ENCODE measurements at places on chromosomes 6 and 20.
A peak's percentile ranks its signal among the peaks of the same experiment; 100 is the strongest.

DNA sequence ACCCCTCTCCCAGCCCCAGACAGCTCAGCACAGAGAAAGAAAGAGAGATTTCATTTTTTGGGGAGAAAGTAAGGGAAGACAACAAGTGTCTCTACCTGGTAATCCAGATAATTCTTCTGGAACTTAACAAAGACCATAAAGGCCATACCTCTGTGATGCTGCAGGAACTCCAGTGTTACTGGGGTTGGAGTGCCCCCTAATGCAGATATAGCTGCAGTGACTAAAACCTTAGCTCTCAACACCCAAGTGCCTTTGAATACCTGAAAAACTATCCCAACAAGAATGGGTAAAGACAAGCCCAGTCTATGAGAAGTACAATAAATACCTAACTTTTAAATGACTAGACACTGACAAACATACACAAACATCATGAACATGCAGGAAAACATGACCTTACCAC lies 365.3 kb upstream of the PTCHD4 start:
- DNase-seq, result no peak

DNA sequence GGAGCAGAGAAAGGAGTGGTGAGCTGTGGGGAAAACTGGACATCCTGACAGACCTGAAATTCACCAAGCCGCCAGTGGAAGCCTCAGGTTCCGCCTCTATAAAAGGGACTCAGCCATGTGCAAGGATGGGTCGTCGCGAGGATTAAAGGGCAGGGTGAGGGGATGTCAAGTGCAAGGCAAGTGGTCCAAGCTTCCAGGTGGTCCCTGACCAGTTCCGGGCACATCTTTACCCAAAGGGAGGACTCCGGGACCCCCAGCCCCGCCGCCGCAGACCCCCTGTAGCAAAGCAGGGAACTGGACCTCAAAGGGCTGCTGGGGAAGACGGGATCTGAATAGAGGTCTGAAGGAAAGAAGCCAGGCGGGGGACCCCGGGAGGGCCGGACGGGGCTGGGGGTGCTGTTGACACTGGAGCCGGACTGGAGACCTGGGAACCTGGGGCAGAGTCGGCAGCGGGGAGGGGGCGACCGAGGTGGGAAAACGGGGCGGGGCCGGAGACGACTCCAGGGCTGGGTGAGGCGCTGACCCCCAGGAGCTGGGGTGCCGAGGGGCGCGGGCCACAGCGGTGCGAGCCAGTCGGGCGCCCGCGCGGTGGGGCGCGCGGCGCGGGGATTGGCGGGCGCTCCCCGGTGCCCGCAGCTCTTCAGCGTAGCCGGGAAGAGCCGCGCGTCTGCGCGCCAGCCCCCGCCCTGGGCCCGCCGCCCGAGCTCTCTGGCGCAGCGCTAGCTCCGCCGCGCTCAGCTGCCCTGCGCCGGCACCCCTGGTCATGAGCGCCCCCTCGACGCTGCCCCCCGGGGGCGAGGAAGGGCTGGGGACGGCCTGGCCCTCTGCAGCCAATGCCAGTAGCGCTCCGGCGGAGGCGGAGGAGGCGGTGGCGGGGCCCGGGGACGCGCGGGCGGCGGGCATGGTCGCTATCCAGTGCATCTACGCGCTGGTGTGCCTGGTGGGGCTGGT lies at the start of gene SSTR4:
TSS of gene SSTR4 (plus strand) at position 592 of the 951 bp plus-strand sequence. CDS start at position 764, 172 bp downstream.
- DNase-seq, result no peak

- no peak for DNase-seq
Observed at GRCh38 chr6:1403851-1404712, 14.7 kb downstream of the FOXF2 start.

- no peak for DNase-seq
Observed at GRCh38 chr6:166360243-166361076, 18.1 kb upstream of the SFT2D1 start.

GRCh38 chr6:64037427-64037826 lies 401.8 kb downstream of the PHF3 start:
- DNase-seq, result no peak

GRCh38 chr6:12543953-12544352 lies 172.6 kb upstream of the PHACTR1 start:
- DNase-seq, result no peak

GRCh38 chr20:9156529-9157280 lies 87.8 kb downstream of the PLCB4 start:
- DNase-seq, result no peak

GRCh38 chr6:121695329-121695728 lies 259.9 kb downstream of the GJA1 start:
- no peak for DNase-seq

- DNase-seq, result no peak
Observed at GRCh38 chr6:119297049-119297448, 52.5 kb downstream of the MAN1A1 start.

- DNase-seq, result no peak
Observed at GRCh38 chr6:2651961-2652360, 98.8 kb downstream of the MYLK4 start.

DNA sequence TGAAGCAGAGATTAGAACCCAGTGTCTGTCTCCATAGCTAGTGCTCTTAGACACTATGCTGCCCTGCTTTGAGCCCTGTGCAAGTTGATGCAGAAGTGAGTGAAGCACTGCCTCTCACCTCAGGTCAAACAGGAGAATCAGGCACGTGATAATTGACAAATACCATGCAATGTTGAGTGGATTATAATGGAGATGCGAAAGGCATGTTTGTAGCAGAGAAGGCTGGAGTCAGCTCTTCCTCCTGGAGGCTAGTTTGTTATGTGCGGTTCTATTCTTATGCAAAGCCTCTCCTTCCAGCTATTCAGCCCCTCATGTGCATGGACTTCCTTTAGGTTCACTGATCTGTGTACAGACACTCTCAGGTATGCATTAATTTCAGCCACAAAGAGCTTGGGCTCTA lies 108.5 kb downstream of the MANEA start:
- no peak for DNase-seq

DNA sequence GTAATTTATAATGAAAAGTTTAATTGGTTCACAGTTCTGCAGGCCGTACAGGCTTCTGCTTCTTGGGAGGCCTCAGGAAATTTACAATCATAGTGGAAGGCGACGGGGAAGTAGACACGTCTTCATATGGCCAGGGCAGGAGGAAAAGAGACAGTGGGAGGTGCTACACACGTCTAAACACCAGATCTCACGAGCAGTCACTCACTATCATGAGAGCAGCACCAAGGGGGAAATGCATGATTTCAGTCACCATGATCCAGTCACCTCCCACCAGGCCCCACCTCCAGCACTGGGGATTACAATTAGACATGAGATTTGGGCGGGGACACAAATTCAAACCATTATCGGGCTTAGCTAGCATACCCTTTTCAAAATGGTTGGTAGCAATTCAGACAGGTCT lies 41.2 kb downstream of the EIF2S2 start:
- DNase-seq, result no peak

- DNase-seq, result no peak
Observed at GRCh38 chr20:46220455-46221207, 87.7 kb downstream of the CDH22 start.

- no peak for DNase-seq
Observed at GRCh38 chr6:156595476-156595875, 181.7 kb upstream of the ARID1B start.

DNA sequence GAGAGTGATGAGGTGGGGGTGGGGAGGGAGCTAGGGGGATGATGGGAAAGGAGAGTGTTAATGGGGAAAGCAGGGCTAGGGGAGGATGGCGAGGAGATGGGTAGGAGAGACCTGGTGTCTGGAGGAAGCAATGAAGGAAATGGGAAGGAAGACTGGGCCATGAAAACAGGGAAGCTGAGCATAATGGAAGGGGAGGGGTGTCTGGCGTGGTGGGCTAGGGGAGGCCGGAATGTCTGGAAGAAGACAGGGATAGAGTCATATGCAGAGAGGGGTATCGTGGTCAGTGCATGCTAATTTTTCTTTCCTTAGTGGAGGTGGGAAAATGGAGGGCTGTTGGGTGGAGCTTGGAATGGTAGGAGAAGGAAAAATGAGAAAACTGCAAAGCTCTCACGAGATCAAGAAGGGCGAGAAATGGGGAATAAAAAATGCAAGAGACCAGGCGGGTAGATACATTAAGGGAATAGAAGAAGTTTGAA lies 423 bp downstream of the KLHDC3 start:
- no peak for DNase-seq

- DNase-seq, result no peak
Observed at GRCh38 chr6:79427721-79428120, 109.5 kb downstream of the LCA5 start.

- no peak for DNase-seq
Observed at GRCh38 chr6:170131351-170131750, 159.5 kb downstream of the DLL1 start.

GRCh38 chr6:122641819-122642218 lies 31.6 kb downstream of the PKIB start:
- no peak for DNase-seq

DNA sequence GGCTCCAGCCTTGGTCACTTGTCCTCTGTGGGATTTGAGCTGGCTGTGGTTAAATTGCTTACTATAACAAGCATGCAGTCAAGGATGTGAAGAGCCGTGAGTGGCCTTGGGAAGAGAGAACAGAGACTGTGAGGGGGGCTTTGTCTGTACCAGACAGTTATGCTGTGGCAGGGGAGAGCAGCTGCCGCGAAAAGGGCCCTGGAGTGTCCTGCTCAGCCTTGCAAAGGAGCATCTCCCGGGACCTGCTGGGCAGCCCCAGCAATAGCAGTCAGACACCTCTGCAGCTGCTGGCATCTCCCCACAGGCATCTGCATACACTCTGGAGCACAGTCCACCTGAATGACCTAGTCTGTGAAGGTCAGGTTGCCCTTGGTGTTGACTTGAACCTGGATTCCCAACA lies 6.3 kb downstream of the EBF4 start:
- peak; percentile 33 for DNase-seq

DNA sequence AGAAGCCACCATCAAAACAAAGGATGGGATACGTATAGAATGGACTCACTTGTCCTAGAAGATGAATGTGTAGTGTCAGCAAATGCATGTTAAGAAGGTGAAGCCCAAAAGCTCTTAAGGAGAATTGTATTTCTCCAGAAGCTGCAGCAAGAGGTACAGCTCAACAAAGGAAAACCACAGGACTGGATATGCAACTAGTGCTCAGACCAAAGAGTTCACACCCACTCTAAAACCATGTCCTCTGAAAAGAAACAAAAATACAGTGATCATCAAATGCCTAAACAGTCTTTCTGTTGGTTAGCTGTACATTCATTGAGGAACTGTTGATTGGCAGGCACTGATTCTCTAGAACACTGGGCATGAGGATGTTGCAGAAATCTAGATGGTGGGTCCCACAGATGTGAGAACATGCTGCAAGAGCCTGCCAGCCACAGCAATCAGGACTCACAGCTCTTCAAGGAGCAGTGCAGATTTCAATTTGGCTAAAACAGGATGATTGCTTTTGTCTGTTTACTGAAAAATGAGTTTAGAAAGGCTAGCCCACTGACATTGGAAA lies 94.6 kb downstream of the COL9A1 start:
- DNase-seq, result no peak

- DNase-seq, result no peak
Observed at GRCh38 chr20:34916774-34917354, 38.7 kb downstream of the GSS start.

DNA sequence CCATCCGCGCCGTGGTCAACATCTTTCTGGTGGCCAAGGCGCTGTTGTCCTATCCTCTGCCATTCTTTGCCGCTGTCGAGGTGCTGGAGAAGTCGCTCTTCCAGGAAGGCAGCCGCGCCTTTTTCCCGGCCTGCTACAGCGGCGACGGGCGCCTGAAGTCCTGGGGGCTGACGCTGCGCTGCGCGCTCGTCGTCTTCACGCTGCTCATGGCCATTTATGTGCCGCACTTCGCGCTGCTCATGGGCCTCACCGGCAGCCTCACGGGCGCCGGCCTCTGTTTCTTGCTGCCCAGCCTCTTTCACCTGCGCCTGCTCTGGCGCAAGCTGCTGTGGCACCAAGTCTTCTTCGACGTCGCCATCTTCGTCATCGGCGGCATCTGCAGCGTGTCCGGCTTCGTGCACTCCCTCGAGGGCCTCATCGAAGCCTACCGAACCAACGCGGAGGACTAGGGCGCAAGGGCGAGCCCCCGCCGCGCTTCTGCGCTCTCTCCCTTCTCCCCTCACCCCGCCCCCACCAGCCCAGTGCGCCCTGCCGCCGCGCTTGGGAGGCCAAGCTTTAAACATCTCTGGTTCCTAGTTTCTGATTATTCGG lies 4.0 kb downstream of the SLC32A1 start:
- no peak for DNase-seq

DNA sequence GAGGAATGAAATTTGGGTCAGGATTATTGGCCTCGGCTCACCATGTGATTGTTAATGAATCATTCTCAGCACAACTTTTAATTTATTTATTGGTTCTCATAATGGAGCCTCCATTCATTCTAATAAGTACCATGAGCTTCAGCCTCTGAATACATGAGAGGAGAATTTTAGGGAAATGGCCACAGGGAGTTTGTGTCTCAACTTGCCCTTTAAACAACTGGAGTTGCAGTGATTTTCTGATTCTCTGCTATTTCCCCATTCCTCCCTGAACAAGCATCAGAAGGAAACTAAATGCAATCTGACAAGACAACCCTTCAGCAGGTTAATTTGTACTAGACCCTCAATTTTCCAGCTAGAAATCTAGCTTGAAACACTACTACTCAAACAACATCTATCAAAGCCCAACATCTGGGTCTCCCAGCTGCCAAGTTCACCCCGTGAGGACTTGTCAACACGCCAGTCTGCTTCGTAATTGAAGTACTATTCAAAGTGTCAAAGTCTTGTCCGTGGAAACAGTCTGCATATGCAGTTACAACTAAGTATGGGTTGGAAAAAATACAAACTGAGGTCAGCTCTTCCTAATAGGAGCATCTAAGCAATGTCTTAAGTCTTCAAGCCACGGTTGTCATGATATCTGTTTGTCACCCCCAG lies 235.4 kb downstream of the CDH4 start:
- DNase-seq, result no peak

- no peak for DNase-seq
Observed at GRCh38 chr6:21337263-21337662, 256.3 kb upstream of the SOX4 start.

DNA sequence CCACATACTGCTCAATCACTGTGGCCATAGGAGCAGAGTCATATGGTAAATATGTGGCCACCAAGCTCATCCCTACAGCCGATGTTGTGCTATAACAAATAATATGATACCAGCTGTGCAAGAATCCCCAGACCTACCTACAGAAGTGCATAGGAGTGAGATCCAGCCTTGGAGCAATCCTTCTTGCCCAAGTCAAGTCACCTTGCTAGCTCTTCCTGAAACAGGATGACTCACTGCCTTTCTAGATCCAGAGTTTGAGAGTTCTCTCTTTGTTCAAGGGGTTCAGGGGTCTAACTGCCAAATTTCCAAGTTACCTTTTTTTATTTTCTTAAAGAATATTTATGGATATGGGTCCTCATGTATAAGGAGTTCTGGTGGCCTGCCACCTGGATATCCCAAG lies 195.7 kb upstream of the MAN1A1 start:
- DNase-seq, result no peak

- DNase-seq, result no peak
Observed at GRCh38 chr6:155181498-155181897, 82.3 kb upstream of the CLDN20 start.

- no peak for DNase-seq
Observed at GRCh38 chr6:127148511-127148910, 30.0 kb downstream of the RSPO3 start.

DNA sequence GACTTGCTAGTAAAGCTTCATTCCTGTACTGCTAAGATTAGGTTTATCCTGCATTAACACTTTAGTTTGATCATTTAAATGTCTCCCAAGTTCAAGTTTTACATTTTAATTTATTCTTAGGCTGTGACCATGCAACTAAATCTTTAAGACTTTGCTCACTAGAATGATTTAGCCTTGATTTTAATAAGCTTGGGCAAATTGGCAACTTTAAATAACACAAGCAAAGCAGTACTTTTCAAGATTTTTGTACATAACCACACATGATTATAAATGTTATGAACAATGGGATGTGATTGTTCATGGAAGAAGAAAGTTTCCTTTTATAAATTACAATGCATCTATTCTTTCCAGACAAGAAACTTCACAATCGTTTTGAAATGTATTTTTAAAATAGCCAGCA lies 948.0 kb upstream of the EPHA7 start:
- DNase-seq, result no peak
